ENCODE measurements at places on chromosomes 5 and 9.

GRCh38 chr9:129398961-129399633 is 221.0 kb upstream of the IER5L start:
- no peak for DNase-seq

- DNase-seq: no peak
Measured at GRCh38 chr5:76771705-76772405, 47.0 kb upstream of the F2RL1 start.

- no peak for DNase-seq
Measured at GRCh38 chr5:178371362-178372111, 138.9 kb upstream of the PHYKPL start.

- DNase-seq: no peak
Measured at GRCh38 chr5:145587710-145588109, 247.4 kb downstream of the PRELID2 start.

DNA sequence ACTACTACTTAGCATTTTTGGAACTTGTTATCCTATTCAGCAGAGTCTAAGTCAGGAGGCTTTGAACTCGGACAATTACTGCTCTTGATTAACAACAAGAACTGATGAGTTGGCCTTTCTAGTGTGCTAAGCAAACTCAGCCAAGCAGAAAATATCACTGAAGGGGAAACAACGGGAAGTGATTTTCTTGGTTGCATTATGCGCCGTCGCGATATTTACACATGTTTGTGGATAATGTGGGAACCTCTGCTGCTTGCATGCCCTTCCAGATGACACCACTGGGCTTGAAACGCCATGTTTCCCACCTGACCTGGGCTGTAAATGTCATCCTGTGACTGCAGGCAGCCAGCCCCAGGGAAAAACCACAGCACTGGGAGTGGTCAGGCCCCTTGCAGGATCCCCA is 205.5 kb downstream of the PAX5 start:
- DNase-seq: no peak

GRCh38 chr9:10911373-10911772 is 298.6 kb upstream of the PTPRD start:
- DNase-seq: no peak
